ENCODE measurements at places on chromosomes 2 and 18. TPM values are rescaled to one million over a fixed set of nuclear protein-coding genes. Genes with fewer than 3 reads are reported as not detected.

The MAL gene
- 4.9 TPM for total RNA-seq

The CHRNG gene
- total RNA-seq: not detected

- DNase-seq: peak; percentile 11
These were observed 140.6 kb downstream of the EPHA4 start for GRCh38 chr2:221431477-221431876.

- DNase-seq: no peak
These were observed 196.6 kb downstream of the PMAIP1 start for GRCh38 chr18:60096428-60096827.

GRCh38 chr18:61847164-61847791 lies 45.5 kb downstream of the RNF152 start:
- DNase-seq: no peak

- no peak for DNase-seq
These were observed 899.7 kb upstream of the VRK2 start for GRCh38 chr2:57146951-57147350.

DNA sequence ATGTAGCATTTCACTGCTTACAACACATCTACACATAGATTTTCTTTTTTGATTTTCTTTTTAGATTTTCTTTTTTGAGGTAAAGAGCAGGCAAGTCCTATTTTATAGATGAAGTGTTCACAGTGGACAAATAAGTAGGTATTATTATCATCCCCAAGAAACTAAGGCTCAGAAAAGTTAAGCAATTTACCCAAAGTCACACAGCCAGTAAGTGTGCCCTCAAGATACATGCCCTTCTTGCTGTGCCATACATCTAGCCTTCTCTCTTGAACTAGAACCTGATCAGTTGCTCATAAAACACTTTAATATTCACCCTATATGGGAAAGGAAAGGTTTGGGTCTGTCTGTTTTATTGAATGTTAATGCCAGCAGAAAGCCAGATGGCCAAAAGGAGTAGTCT lies 50.3 kb downstream of the DAPL1 start:
- no peak for DNase-seq
